ENCODE measurements at places on chromosomes 3 and 15.

- DNase-seq = no peak
Measured at GRCh38 chr15:59294574-59295260, 78.0 kb downstream of the MYO1E start.

DNA sequence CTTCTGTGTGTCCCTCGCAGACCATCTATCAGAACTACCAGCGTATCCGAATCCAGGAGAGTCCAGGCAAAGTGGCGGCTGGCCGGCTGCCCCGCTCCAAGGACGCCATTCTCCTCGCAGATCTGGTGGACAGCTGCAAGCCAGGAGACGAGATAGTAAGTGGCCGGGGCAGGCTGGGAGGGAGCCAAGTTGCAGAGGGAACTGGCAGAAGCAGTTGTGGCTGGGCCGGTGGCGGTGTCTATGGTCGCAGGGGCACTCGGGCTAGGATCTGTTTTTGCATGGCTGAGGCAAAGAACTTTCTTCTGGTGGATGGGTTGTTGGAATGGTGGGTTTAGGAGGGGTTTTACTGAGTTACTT, 10.1 kb downstream of the MCM2 start:
- no peak for DNase-seq

DNA sequence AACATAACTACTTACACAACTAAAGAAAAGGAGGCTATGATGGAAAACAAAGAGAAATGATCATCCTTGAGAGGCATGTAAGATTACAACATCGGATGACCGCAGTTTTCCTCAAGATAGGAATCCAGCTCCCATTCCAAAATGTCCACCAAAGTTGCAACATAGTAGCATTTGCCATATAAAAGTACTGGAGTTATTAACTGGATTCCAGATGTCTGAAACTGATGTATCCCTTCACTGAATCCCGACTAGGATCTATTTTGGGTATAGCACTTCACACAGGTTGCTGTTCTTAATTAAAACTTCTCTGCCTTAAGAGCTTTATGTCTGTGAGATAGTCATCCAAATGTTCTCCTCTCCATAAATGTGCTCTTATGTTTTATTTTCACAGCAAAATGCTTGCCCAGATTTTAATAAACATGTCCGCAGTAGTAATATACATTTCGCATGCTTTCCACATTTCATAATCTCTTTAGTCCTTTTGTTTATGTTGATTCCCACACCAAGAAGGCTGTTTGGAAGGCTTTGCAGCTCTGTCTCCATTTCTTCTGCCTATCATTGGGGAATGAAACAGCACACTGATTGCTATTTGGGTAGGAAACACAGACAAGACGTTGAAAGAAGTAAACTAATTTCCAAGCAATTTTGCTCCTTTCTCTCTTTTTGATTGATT, 716.5 kb upstream of the CFAP20DC start:
- DNase-seq = no peak

DNA sequence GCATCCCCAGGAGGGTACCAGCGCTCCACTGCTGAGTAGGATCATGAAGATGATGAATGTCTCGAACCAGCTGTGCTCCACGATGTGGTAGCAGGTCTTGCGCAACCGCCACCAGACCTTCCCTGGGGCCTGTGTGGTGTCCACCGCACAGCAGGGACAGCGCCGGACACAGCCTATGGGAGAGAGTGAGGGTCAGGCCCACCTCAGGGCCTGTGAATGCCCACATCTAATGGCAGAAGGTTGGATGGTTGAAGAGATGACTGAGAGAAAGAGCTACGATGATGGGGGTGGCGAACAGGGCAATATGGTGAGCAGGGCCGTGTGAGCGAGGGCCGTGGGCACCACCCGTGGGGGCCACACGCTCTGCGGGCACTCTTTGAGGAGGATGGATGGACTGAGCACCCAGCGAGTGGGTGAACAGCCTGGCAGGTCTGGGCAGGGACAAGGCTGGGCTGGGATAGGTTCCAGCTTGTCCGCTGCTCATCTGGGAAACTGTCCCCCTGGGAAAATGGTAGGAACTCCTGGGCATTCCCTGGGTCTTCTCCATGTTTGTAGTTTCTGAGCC, 74.1 kb downstream of the SCN5A start:
- no peak for DNase-seq

GRCh38 chr3:40878464-40878905, 320.8 kb upstream of the CTNNB1 start:
- no peak for DNase-seq

GRCh38 chr3:140018556-140018955, 83.6 kb downstream of the CLSTN2 start:
- DNase-seq = no peak

Measured in activated CD8-positive, alpha-beta memory T cell treated with anti-CD3 and anti-CD28 coated beads for 1 hour (primary cell).